ENCODE measurements at places on chromosomes 16 and 17.
A peak's percentile ranks its signal among the peaks of the same experiment; 100 is the strongest.

- DNase-seq = peak; percentile 59
Measured at GRCh38 chr16:29926711-29927052, 656 bp upstream of the KCTD13 start.

DNA sequence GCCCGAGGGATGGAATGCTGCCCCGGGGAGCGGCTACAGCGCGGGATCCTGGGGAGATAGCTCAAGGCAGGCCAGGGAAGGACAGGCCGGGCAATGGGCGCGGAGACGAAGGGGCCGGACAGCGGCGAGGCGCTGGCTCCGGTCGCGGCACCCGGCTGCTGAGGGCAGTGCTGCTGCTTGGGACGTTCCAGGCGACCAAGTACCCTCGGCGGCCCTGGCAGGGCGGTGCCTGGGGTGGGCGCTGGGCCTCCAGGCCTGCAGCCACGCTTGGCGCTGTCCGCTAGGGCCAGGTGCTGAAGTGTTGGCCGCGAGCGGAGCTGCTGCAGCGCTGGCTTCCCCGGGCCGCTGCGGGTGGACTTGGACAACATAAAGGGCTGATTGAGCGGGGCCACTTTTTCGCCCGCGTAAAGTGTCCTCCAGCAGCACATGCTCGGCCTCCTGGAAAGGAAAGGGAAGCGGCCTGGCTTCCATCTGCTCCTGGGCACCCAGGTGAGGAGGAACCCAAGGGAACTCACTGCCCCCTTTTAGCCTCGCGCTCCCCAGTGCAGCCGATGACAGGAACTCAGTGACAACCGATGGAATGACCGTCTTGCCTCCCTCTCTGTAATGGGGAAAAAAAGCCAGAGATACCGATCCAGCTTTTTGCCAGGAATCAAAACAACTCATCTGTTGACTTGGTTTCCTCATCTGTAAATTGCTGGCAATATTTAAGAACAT, 23.7 kb downstream of the CLEC3A start:
- DNase-seq = peak; percentile 96

DNA sequence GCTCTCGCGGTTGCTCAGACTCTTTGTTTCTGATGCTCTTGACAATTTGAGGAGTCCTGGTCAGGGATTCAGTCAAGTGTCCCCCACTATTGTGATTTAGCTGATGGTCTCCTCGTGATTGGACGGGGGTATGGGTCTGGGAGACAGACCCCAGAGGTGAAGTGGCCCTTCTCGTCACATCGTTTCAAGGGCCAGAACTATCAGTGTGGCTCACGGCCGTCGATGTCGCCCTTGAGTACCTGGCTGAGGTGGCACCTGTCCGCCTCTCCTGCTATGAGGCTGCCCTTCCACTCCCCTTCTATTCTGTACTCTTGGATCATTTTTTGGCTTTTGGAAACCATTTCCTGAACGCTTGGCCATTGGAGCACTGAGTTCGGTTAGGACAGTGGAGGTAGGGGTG, 7.4 kb upstream of the MEAK7 start:
- DNase-seq = peak; percentile 34

- DNase-seq = peak; percentile 96
Measured at GRCh38 chr17:7046127-7046724, 2.3 kb upstream of the SLC16A11 start.

- DNase-seq = no peak
Measured at GRCh38 chr17:57567251-57567650, 177.8 kb downstream of the CCDC182 start.

GRCh38 chr16:28549301-28549899, 4.3 kb upstream of the SGF29 start:
- no peak for DNase-seq

DNA sequence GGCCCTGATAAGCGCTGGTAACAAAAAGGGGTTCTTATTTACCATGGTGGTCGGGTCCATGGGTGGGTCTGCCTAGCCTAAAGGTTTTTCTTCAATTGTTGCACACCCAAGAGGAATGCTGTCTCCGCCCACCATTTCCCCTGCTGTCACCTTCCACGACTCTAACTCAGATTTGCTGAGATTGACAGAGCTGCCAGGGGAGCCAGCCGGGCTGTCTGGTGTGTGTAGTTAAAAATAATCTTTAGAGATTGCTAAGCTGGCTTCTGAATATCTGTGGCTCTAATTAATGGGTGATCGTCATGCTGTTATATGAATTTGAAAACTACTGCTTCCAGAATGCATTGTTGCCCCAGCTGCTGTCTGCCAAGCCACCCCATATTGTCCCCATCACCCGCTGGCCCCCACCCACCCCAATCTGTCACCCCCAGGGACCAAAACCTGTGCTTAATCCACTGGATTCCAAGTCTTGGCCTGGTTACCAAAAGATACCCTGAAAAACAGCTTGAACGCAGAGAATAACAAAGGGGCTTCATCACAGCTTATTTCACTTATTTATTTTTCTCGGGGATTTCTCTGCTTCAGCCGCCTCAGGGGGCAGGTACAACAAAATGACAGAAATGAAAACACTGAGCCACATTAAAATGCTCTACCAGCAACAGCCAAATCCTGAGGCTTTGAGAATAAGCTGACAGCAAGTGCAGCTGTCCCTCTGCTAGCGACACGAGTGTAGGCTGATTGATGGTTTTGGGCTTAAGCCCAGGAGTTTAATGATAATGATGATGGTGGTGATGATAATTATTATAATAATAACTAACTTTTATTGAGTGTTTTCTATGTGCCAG, 46.1 kb upstream of the NLK start:
- no peak for DNase-seq

GRCh38 chr17:73224663-73225305, 31.9 kb downstream of the COG1 start:
- no peak for DNase-seq

DNA sequence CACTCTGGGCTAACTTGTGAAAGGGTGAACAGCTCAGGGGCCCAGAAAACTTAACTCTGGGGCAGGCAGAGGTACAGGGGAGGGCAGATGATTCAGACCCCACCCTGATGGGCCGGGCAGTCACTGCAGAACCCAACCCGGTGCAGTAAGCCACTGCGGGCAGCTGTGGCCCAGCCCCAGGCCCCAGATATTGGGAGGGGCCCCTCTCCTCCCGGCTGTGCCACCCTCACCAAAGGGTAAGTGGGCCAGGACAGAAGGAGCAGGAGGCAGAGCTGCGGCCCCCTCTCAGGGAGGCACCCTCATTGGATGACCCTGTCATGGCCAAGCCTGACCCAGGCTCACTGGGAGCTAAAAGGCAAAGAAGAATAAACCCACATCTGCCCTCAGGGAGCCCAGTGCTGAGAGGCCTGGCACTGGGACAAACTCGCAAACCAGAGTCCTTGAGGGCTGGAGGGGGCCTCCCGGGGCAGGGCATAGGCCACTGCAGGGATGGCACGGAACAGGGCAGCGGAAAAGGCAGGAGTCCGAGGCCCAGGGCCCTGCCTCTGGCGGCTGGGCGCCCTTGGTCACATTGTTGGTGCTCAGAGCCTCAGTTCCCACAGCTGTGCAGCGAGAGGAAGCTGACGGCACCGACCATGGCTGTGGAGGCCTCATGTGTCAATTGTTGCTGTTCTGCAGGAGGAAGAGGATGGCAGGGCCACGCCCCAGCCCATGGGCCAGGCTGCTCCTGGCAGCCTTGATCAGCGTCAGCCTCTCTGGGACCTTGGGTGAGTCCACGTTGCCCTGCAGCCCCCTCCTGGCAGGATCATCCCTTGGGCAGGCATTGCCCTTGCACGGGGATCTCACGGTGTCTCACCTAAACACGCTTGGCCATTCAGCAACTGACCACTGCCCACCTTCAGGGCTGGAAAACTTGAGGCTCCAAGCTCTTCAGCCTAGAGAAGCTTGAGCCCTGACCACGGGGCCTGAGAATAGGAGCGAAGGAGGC, 3.1 kb downstream of the ITGB4 start:
- DNase-seq = no peak

DNA sequence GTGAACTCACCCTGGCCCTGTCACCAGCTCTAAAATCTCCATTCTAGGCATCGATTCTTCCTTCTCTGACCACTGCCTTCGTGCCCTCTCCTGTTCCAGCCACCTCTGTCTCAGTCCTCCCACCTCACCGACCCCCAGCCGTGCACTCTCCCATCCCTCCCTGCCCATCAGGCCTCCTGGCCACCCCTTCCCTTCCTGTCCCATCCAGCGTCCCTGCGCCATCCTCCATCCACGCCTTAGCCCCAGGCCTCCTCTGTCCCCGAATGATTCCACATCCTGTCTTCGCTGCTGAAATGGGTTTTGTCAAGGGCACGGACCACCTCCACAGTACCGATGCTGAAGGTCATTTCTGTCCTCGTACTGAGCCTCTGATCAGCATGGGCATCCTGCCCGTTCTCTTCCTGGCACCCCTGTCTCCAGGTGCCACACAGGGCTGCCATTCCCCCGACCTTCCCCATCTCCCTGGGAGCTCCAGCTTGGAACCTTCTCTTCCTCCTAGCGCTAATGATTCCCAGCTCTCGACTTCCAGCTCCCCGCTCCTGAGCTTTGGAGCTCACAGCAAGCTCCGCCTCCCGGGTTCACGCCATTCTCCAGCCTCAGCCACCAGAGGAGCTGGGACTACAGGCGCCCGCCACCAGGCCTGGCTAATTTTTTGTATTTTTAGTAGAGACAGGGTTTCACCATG, 2.6 kb downstream of the TRIM65 start:
- DNase-seq = peak; percentile 59

GRCh38 chr16:69859105-69859989, 91.8 kb upstream of the CLEC18A start:
- DNase-seq = peak; percentile 64

DNA sequence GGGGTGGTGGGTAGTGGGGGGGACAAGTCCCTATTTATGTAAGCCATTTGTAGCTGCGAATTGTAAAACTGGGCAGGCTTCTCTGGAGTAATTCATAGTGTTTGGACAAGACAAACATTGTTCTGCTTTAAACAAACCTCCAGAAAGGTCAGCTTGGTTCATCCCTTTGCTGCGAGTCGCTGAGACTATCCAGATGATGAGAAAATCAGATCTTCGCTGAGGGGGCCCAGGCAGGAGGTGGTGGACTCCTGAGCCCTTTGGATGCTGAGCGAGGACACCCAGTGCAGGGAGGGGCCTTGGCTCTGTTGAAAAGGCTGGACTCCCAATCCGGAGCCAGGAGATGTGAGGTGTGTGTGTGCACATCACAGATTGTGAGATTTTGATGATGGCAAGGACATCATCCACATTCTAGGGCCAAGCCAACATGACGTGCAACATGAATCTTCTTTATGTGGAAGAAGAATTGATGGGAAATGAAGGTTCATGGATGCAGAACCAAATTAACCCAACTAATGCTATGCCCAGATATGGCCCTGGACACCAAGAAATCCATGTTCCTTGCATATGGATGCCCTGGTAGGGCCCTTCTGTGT, 15.0 kb upstream of the NTN1 start:
- DNase-seq = peak; percentile 33

Data from islet precursor cell (in vitro differentiated cells).